ENCODE measurements at places on chromosomes 5 and 9.

GRCh38 chr5:5751987-5752386, 329.5 kb downstream of the ICE1 start:
- DNase-seq = no peak

DNA sequence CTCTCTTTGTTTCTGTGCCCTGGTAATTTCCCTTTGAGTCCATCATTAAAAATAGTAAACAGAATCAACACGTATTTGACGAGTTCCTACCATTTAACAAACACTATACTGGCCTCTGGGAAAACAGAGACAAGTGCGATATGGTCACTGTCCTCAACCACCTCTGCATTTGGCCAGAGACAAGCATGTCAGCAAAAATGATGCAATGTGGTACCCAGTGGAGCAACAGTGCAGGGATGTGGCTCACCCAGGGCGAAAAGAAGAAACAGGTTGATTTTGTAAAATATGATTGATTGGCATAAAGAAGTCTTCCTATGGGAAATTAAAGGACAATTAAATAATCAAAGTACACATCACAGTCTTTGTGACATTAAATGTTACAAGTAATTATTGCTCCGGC, 99.1 kb downstream of the CFAP90 start:
- DNase-seq = no peak

DNA sequence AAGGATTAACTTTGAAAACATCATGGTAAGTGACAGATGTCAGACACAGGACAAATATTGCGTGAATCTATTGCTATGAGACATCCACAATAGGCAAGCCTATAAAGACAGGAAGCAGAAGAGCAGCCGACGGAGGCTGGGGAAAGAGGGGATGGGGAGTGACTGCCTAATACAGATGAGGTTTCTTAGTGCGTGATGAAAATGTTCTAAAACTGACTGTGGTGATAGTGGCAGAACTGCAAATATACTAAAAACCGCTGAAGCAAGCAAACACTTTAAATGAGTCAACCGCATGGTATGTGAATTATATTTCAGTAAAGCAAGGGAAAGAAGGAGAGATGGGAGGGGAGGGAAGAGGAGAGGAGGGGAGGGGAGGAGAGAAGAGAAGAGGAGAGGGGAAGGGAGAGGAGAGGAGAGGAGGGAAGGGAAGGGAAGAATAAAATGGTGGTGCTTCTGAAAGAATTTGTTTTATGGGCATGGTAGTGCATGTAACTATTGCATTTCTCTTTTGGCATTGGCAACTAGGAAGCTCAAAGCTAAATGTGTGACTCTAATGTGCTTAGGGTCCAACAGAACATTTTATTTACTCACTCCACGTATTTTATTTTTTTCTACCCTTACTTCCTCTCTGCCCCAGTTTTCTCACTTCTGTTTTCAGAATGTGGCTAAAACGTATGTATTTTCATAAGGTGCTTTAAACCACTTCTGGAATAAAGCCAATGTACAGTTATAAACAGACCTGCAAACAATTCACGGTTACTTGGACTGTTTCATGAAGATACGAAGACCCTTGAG, 21.3 kb downstream of the AKNA start:
- DNase-seq = no peak

GRCh38 chr5:57009811-57010210, 57.9 kb upstream of the MIER3 start:
- no peak for DNase-seq

- DNase-seq = no peak
Measured at GRCh38 chr9:104675611-104676010, 18.7 kb upstream of the OR13D1 start.

DNA sequence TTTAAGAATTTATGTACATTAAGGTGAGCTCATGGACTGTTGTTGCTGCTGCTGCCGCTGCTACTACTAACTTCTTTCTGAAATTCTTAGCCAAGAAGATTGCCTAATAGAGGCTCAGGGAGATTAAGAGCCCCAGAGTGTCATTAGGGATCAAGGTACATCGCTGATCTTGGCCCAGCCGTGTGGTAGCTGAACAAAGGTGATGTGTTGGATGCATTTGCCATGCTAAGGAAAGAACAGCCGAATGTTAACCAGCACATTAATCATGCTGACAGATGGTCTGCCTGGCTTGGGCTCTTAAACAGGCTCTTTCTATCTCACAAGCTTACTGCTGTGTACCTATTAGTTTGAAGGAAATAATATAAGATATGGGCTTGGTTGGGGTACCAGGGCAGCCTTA, 137.1 kb downstream of the KCTD16 start:
- DNase-seq = no peak

- no peak for DNase-seq
Measured at GRCh38 chr9:130847306-130848217, 12.5 kb downstream of the ABL1 start.

DNA sequence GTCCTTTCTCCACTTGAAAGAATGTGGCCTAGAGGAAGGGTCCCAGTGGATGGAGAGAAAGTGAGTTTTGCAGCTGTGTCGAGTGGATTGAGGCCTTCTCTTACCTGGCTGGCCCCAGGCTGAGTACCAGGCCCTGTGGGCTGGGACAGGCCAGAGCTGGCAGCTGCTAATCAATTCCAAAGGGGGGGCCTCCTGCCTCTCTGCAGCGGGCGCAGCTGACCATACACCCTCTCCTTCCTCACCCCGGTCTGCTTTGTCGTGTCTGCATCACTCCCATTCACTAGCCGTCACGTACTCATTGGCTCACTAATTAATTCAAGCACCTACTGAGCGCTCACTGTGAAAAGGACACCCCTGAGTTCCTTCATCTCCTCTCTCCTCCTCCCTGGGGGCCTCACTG, 58.4 kb upstream of the PITX1 start:
- no peak for DNase-seq

DNA sequence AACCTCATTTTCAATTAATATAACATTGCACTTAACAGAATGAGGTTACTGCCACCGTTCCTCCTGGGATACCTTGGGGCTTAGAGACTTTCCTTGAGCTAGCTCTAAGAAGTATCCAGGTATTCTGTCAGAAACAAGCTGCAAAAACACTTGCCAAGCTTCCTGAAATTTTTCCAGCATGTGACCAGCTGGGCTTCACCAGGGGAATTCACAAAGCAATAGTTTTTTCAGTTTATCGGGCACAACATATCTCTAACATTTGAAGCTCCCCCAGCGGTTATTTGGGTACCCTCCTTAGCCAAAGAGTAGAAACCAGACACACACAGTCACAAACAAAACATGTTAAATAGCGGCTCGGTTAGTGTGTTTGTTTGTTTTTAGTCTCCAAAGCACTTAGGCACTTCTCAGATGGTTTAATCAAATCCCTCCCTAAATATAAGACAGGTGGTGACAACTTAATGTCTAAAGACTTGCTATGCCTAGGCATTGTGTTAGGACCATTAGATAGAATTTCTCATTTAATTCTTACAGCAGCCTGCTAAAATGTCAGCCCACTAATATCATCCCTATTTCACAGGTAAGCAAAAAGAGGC, 278.2 kb downstream of the GLIS3 start:
- no peak for DNase-seq

DNA sequence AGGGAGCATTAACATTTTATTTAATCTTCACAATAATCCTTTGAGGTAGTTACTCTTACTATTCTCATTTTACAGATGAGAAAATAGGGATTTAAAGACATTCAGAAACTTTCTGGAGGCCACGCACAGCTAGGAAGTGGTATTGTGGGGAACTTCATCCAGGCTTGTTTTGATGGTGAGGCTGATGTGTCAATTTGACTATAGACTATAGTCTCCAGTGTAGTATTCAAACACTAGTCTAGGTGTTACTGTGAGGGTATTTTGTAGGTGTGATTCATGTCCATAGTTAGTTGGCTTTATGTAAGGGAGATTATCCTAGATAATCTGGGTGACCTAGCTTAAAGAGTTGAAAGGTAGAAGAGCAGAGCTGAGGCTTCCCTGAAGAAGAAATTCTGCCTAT, 54.1 kb upstream of the ELL2 start:
- no peak for DNase-seq

- DNase-seq = no peak
Measured at GRCh38 chr9:101457003-101457402, 21.4 kb upstream of the ALDOB start.

DNA sequence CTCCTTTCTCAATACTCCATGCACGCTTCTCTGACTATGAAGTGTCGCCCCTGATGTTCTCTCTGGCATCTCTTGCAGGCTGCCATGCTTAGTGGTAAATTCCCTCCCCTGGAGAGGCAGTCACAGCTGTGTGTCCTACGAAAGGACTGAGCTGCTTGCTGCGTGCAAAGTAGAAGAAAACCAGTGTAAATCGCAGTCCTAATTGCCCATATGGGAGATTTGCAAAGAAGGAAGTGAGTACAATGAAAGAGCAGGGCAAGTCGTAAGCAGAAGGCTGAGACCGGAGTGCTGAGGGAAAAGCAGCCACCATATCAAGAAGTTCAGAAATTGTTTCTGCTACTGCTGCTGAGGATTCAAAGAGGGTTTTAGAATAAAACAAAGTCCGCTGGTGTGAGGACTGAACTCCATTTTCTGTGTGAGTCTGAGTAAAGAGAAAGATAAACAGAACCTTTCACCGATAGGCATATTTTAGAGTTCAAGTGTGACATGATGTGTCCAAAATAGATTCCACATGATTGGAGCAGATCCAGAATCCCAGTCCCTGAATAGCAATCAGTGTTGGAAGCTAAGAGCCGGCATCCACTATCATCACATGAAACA, 507.8 kb upstream of the MPDZ start:
- DNase-seq = no peak

DNA sequence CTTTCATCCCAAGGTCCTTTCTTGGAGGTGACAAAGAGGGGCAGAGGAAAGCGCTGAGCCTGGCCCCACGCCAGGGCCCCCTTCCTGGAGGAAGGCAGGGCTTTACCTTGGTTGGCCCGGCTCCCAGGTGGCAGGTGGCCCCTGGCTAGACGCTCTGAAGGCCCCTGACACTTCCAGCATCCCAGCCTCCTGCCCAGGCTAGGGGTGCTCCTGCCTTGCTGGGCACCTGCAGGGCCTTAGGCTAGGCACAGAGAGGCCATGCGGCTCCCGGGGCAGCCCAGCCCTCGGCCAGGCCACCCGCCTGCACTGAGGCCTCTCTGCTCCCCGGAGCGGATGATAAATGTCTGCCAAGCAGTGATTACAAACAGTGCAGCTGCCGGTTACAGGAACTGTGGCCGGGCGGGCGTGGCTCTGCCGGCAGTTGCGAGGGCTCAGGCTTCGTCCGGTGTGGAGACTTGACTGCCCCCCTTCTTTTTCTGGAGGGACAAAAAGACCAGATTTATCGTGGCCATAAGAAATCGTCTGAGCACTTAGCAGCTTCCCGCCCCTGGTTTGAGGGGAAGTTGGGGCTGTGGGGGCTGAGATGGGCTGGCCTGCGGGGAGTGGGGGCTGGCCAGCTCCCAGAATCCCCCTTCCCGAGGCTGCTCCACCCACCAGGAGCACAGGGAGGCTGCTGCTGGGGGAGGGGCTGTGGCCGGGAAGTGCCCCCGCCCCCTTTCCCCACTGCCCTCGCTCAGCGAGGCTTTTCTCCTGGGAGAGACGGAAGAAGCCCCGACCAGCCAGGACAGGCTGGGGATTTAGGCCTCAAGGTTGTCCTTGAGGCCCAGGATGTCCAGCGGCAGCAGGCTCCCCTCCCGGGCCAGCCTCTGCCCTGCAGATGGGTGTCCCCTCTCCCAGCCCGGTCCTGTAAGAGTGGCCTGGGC, 31.6 kb upstream of the UBAC1 start:
- no peak for DNase-seq

- DNase-seq = no peak
Measured at GRCh38 chr9:131773911-131774379, 34.1 kb upstream of the RAPGEF1 start.

GRCh38 chr5:135340568-135340967, 58.5 kb downstream of the MACROH2A1 start:
- no peak for DNase-seq

DNA sequence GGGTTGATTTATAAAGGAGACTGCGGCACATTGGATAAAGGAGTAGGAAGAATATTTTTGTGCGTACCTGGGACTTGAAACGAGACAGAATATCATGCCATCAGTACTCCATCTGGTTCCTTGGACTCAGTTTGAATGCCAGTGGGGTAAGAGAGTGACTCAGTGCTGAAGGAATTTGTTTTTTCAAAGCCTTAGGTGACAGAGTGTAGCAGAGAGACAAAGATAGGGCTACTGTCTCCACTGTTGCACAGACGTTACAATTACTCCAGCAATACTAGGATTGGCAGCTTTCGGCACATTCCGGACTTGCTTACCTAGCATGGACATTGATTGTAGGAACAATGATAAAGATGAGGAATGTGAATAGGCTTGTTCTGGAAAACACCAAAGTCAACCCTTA, 250.7 kb downstream of the KCTD16 start:
- no peak for DNase-seq

DNA sequence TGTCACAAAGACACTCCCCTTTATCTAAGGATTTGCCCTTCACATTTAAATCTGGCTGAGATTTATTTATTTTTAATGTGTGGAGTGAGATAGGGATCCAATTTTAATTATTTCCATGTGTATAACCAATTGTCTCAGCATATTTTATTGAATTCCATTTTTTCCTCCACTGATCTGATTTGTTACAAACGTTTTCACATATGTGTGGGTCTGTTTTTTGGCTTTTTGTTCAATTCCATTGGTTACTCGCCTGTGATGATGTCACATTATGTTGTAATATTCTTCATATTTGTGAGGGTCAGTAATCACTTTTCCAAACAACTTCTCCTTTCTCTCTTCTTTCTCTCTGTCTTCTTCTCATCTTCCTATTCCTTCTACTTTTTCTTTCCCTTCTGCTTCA, 278.3 kb upstream of the RFX3 start:
- no peak for DNase-seq

- no peak for DNase-seq
Measured at GRCh38 chr9:73131461-73131860, 20.2 kb upstream of the ANXA1 start.

GRCh38 chr9:136385015-136385414, 11.5 kb upstream of the CARD9 start:
- DNase-seq = no peak

Measured in stimulated activated CD4-positive, alpha-beta T cell treated with anti-CD3 and anti-CD28 coated beads, Interleukin-1b, Interleukin-23, amount 100 ng/mL, for 1 hour (primary cell).